D721Med (cell line): ENCODE measurements at places on chromosomes 7 and 10.

DNA sequence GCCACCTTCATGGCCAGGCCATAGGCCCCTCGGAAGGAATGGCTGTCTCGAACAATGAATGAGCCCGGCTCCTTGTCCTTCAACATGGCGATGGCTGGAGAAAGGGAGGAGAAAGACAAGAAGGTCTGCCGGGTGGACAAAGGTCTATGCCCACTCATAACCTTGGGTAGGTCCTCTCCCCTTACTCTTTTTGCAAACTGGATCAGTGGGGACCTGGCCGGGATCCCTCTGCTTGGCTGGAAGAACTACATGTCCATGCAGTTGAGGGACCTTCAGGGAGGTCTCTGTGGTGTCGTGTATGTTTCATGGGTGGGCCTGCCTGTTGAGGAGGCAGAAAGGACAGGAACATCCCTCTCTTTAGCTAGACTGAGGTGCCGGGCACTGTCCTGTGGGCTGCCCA is 284.8 kb downstream of the TNS3 start:
- DNase-seq = no peak

GRCh38 chr7:92830532-92831110 is 5.8 kb downstream of the CDK6 start:
- DNase-seq = no peak

DNA sequence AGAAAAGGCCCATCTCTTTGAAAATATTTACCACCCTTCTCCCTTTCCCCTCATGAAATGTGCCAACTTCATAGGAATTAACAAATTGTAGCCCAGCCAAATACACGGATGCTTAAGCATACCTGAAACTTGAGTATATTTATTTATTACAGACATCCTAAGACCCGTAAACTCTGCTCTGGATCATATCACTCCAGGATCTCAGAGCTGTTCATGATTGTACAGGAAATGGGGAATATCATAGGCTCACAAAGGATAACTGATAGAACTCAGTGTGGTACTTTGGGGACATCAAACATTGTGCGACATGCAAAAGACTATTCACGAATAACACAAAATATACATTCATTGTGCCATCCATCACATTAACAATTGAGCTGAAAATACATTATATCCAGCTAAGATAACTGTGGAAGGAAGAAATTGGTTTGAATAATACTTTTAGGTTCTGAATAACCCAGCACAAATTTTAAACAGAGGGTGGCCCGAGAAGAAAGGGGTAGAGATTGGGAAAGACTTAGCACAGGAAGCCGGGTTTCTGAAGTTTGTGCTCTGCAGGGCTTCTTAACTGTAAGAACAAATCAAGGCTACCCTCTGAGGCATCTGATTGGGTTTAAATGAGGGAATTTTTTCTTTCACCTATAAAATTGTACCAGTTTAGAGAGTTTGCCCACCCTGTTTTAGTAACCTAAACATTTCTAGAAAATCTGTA is 2.5 kb downstream of the HOXA1 start:
- DNase-seq = no peak

DNA sequence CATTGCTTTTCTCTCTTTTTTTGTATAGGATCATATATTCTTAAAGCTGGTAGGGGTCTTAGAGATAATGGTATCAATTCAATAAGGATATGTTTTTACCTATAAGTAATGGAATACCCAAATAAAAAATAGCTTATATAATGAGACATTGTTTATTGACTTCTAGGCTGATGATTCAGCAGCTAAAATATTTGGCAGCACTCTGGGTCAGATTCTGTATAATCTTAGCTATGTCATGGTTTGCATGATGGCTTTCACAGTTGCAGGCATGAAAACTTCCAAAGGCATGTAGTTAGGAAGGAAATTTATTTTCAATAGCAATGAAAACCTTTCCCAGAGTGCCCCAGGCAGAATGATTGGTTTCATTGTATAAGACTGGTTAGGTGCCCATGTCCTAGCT is 32.1 kb upstream of the A1CF start:
- no peak for DNase-seq

DNA sequence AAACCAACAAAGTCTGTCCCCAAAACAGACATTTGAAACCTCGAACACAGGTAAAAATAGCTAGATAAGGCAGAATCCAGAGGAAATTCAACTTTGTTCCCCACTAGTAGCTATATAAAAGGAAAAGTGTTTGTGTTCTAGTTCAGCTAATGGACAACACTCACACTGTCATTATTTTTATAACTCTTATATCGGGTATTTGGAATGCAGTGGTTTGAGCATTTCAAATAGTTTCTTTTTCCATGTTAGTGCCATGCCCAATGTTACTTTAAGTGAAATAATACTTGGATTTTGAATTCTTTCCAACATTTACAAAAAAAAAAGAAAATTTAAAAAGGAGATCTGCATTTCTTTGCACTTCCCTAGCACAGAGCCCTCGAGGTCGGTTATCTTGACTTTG is 213.6 kb downstream of the DOCK4 start:
- DNase-seq = no peak

GRCh38 chr10:48749254-48749787 is 64.6 kb downstream of the WDFY4 start:
- DNase-seq = no peak

GRCh38 chr7:68770649-68771048 is 827.6 kb upstream of the AUTS2 start:
- DNase-seq = no peak

GRCh38 chr10:11154333-11154732 is 136.7 kb downstream of the CELF2 start:
- DNase-seq = no peak

DNA sequence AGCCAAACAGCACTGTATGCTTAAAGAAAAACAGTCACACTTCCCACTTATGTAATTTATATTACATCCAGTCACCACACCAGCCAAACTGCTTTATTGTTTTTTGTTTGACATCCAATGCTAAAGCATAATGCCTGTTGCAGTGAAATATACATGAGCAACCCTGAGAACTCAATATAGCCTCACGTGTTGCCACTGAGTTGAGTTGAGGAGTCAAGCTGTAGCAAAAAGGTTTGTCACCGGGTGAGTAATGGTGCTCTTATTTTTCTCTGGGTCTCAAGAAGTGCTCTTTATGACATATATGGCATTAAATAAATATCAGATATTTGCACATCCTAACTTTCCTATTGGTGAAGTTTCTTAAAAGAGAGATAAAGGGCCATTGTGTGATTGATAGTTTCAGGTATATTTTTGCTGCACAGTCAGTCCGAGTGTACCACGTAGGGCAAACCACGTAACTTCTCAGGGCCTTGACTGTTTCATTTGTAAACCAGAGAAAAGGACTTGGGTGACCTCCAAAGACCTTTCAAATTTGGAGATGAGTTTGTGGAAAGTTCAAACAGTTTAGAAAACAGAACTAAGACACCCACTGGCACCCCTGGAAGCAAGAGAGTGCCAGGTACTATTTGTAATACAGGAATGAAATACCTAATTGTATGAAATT is 168.5 kb downstream of the CFTR start:
- no peak for DNase-seq

GRCh38 chr10:97263971-97264370 is 28.5 kb downstream of the ARHGAP19 start:
- no peak for DNase-seq

DNA sequence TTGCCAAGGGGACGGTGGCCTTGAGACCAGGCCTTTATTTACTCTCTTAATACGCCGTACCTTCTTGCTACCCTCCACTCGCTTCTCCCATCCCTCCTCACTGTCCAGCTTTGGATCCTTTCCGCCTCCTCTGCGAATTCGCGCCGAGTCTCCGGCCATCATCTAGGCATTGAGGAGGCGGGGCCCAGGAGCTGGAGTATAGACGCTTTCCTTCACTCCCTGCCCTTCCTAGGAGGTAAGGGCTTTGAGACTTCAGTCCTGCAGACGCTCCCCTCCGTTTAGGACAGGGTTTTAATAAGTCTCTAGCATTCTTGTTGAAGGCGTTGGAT is 538 bp downstream of the TFAM start:
- DNase-seq = no peak

DNA sequence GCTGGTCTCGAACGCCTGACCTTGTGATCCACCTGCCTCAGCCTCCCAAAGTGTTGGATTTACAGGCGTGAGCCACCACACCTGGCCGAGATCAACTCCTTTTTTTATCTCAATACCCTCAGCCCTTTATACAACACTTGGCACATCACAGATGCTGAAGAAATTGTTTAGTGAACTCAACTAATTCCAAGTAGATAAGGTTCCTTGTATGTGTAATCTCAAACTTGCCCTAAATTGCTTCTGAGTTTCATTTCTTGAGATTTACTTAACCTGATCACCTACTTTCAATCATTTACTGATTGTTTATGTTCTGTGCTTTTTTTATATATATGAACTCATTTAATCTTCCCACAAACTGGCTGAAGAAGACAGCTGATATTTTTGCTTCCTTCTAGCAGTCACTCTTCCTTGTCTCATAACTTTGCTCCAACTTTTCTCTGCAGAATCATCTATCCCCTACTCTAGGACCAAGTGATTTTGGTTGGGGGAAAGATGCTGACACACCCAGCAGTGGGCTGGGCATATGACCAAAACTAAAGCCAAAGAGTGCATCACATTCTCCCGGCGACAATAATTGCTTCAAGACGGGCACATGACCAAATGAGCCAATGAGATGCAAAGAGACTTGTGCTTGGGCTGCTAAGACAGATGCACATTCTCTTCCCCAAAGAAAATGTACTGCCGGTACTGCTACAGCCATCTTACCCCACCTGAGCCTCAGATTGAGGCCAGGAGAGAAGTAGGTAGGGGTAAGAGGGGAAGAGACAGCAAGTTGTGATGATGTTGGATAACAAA is 40.3 kb upstream of the ARID5B start:
- no peak for DNase-seq

DNA sequence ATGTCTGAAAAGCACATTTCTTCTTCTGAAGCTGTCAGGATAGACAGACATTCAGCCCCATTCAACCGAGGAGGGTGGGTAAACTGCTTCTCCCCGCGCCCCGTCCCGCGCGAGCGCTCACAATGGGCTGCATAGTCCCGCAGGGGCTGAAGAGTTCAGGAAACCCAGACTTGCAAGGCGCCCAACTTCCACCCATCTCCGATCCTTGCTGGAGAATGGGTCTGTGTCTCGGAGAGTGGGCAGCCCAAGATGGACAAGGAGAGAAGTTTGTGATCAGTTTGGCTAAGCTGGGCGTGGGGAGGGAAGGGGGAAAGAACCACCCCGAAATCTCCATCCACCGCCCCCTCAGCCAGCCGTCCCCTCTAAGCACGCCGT is 686 bp downstream of the AASS start:
- no peak for DNase-seq

DNA sequence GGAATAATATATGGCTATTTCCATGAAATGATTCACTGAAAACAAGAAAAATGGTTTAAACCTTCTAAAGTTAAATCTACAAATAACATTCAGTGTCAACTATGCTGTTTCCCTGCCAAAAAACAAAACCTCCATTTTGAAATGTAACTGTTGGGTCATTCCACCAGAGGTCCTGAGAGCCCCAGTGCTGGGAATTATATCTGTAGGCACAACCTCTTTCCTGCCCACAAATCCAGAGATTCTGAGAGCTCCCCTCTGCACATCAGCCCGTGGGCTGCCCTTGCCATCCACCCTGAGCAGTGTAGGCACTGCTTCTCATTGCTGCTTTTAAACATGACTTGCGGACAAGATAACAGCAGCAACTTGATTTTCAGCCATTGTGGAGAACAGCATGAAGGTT is 198.6 kb downstream of the TMEM178B start:
- DNase-seq = no peak

- no peak for DNase-seq
Observed at GRCh38 chr7:124058515-124058914, 25.6 kb upstream of the TMEM229A start.

DNA sequence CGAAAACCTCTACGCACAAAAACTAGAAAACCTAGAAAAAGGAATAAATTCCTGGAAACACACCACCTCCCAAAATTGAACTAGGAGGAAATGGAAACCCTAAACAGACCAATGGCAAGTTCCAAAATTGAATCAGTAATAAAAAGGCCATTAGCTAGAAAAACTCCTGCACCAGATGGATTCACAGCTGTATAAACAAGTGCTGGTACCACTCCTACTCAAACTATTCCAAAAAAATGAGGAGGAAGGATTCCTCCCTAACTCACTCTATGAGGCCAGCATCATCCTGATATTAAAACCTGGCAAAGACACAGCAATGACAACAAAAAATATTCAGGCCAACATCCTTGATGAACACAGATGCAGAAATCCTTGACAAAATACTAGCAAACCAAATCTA is 228.2 kb downstream of the CHRM2 start:
- DNase-seq = no peak

GRCh38 chr7:148218603-148219002 is 372.0 kb upstream of the C7orf33 start:
- DNase-seq = no peak

GRCh38 chr7:27249724-27250556 is 7.3 kb downstream of the EVX1 start:
- DNase-seq = no peak

DNA sequence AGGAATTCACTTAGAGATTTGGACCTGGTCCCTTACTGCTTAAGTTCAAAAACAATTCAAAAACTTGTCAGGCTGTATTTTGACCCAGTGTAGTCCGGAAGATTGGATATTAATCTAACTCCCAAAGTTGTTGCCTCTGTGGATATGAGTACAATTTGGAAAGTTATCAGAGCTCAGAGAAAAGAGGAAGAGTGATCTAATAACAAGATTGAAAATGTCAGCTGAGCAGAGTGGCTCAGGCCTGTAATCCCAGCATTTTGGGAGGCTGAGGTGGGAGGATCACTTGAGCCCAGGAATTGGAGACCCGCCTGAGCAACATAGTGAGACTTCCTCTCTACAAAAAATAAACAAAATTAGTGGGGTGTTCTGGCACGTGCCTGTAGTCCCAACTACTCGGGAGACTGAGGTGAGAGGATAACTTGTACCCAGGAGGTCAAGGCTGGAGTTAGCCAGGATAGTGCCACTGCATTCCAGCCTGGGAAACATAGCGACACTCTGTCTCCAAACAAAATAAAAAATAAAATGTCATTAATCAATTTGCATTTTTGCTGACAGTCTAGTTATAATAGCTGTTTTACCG is 3.2 kb upstream of the ASCC1 start:
- DNase-seq = no peak

GRCh38 chr10:51447119-51447518 is 252.3 kb downstream of the CSTF2T start:
- no peak for DNase-seq

- no peak for DNase-seq
Observed at GRCh38 chr7:159114981-159115380, 29.7 kb downstream of the VIPR2 start.
